ENCODE measurements at places on chromosomes 13 and 19.

- DNase-seq = no peak
Observed at GRCh38 chr13:36124236-36124822, 6.9 kb downstream of the DCLK1 start.

DNA sequence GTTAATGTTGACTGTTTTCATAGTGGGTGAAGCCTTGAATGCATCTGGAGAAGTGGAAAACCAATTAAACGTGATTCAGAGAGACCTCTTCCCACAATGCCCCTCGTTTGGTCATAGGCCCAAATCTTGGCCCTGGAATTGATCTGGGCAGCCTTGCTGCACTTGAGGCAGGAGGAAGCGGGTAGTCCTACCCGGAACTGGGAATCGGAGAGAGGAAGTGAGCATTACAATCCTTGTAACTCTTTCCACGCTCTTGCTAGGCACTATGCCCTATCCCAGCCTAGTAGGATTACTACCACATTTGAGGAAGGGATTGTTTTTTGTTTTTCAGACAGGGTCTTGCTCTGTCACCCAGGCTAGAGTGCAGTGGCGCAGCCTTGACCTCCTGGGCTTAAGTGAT, 3.6 kb downstream of the KCNK6 start:
- no peak for DNase-seq

DNA sequence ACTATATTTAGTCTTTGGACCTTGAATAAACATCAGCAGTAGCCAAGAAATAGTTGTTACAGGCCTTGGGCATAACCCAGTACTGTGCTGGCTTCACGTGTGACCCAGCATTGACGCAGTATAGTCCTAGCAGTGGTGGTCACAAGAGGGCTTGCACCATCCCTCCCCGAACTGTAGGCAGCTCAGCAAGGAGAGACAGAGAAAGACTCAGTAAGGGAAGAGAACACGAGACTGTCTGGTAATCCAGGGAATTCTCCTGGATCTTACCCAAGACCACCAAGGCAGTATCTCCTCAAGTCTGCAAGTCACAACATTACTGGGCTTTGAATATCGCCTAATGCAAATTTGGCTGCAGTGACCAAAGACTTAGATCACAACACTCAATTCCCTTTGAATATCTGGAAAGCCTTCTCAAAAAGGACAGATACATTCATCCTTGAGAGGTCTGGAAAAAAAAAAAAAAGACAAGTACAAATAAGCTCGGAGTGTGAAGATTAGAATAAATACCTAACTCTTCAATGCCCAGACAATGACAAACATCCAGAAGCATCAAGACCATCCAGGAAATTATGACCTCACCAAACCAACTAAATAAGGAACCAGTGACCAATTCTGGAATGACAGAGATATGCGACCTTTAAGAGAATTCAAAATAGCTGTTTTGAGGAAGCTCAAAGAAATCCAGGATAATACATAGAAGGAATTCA, 39.7 kb downstream of the CAB39L start:
- DNase-seq = no peak

GRCh38 chr19:35126624-35126959, 8.3 kb downstream of the LGI4 start:
- DNase-seq = no peak

GRCh38 chr19:8899356-8899755, 67.2 kb downstream of the MBD3L1 start:
- no peak for DNase-seq

DNA sequence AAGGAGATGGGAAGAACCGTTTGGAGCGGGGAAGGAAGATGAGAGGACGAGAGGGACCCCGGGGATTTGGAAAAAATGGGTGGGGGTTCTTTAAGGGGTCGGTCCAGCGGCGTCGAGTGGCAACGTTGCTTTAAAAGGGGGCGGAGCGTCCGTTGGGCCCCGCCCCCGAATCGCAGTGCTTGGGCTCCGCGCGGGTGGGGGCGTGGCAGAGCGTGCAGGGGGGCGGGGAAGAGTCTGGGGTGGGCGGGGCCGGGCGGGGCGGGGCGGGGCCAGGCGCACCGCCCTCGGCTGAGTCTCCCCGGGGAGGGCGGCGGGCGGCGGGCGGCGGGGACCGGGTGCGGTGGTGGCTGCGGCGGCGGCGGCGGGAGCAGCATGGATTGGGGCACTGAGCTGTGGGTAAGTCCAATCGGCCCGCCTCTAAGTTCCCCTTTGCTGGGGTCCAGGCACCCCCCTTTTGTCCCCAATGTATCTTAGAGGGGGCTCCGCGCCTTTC, at the start of gene TRIP10:
Gene TRIP10 (plus strand): TSS at position 291 of the 493 bp plus-strand sequence. CDS start 82 bp downstream, at position 373.
- DNase-seq = no peak

- DNase-seq = no peak
Observed at GRCh38 chr19:16328824-16329482, 4.3 kb downstream of the KLF2 start.

DNA sequence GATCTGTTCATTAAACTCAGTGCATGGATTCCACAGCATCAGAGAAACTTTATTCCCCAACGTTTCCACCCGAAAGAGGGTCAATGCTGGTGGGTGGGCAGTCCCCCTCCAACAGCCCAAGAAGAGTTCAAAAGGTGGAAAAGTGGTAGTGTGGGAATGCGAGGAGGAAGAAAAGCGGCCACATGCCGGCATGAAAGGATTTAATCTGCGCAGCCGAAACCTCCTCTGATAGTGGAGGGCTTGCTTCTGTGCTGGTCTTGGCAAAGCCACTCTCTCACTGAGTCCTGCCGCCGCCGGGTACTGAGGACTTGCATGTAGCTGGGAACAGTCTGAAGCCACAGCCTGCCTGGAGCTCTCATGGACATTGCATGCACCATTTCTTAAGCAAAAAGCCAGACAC, 136.2 kb upstream of the ZNF536 start:
- DNase-seq = no peak

DNA sequence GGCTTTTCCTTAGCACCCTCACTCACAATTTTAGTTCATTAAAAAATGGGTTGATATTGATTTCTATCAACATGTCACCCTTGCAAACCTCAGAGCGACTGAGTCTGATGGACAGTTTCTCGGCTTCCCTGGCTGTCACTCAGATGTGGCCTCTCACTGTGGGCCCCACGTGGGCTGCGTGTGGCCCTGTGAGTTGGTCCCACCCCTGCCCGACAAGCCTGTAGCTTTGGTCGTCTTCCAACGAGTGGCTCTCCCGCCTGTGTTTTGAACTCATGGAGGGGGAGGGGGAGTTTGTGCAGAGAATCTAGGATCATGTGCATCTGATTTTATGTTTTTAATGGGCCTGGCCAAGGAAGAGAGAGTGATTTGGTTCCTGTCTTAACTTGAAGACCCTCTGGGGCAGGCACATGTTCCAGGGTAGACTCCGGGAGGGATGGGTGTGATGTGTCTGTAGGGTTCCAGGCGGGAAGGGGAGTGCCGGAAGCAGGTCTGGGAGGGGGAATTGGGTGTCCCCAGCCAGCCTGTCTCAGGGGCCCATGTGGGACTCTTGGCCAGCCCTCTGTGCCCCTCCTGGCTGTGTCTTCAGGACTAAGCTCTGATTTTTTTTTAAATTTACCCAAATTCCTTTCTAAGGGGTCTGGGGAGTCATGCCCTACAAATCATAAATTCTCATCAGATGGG, 18.9 kb downstream of the ATP11A start:
- DNase-seq = no peak

- DNase-seq = no peak
Observed at GRCh38 chr13:106755542-106755941, 187.6 kb upstream of the ARGLU1 start.

GRCh38 chr13:91017031-91017668, 330.3 kb upstream of the MIR17HG start:
- DNase-seq = peak; percentile 10

- DNase-seq = no peak
Observed at GRCh38 chr13:26568132-26568815, 10.8 kb downstream of the WASF3 start.

DNA sequence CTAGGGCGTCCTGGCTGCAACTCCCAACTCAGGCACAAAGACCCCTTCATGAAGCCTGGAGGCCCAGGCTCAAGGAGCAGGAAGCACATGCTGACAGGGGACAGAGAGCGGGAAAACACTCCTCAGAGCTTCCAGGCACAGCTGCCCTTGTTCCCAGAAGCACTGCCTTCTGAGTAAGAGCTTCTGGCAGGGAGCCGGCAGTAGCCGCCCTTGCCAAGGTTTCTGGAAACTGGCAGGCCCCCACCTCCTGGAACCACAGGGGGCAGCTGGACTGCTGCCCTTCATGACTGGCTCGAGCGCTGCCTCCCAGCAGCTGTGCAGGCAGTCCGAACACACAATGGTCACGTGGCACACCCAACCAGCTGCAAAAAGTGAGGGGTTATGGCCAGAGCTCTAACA, 33.6 kb upstream of the EPHX3 start:
- DNase-seq = peak; percentile 93

DNA sequence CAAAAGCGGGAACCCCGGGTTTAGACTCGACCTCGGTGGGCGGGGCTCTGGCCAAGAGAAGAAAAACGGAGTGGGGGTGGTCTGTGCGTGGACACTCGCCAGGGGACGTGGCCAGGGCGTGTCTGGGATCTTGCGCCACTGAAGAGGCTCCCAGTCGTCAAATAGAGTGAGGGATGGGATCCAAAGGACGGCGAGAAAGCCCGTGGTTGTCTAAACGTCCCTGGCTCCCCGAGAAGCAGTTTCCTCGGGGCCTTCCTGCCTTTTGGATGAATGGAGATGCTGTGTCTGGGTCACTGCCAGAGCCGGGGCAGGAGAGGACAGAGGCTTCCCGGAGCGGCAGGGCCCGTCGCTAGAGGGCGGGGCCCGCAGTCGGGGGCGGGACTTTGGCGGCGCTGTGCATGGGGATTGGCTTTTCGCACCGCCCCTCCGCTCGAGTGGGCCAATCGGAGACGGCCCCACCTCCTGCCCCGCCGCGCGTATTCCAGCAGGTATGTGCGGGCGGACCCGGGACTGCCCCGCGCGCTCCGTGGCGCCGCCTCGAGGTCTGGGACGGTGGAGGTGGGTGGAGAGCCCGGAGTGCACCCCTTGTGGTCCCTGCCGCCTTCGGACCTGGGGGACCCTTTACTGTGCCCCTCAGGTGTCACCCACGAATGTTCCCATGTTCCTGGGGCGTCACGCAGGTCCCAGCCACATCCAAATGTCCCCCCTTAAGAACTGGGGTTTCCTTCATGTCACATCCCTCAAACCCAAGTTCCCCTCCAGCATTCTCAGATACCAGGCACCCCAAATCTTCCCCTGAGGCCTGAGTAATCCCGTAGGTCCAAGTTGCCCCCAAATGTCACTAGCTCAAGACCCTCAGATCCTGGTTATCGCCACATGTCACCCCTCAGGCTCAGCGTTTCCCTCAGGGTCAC, 38.3 kb downstream of the ZSWIM4 start:
- no peak for DNase-seq

GRCh38 chr13:102675115-102675514, 19.7 kb downstream of the METTL21C start:
- DNase-seq = no peak

DNA sequence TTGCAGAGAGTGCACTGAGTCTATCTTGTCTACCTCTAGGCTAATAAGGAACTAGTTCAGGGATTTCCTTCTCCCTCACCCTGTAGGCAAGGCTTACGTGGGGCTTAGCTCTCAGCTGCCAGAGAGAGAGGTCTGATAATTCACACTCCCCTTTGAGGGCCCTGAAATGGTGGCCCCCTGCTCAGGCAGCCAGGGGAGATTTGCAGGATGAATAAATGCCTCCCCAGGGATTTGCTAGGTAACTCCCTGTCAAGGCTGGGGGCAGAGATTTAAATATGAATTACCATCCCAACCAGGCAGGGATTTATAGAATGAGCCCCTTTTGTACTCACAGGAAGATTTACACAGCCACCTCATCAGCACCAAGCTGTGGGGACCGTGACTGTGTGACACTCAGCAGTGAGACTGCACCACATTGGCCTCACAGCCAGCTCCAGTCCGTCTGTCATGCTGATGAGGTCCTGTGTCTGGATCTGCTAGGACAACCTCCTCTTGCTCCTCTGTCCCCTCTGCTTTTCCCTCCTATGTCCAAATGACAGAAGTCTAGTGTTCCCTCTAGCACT, 73.4 kb downstream of the CBY2 start:
- DNase-seq = no peak

DNA sequence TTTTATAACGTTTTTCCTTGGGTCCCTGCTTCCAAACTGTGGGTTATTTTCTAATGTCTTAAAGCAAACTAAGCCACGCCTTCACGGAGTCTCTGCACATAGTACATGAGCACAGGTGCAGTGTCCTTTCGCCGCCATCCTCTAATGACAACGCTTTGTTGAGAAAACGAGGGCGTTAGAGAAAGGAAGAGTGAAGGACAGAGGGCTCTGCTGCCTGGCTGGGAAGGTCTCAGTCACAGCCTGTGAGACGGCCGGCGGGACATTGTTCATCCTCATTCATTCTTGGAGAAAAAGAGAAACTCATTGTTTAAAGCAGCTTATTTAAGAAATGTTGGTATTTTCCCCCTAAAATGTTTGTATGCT, 9.5 kb downstream of the IL17D start:
- no peak for DNase-seq

DNA sequence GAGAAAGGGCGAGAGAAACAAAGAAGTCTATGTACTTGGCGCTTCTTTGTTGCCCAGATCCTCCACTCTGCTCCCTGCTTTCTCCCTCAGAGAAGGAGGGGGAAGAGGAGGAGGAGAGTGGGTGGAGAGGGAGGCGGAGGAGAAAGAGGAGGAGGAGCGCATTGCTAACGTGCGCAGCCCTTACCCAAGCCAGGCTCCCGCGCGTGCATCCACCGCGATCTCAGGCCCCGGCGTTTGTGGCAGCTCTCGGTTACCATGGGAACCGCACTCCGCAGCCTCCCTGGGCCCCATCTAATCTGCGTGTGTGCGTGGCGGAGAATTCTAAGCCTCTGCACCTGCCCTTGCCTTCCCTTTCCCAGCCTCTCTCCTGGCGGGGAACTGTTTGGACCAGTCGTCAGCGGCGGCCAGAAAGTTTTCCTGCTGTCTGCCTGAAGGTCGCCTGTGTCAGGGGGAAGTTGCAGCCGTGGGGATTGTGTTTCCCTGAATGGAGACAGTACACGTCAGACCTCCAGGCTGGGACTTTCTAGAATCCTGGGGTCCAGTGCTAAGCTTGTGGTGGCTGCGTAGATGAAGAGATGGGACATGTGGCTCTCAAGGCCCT, at the start of gene ERICH6B:
Gene ERICH6B (minus strand): TSS at position 239 of the 601 bp plus-strand sequence. CDS start 18,734 bp downstream, outside the sequence.
- no peak for DNase-seq

DNA sequence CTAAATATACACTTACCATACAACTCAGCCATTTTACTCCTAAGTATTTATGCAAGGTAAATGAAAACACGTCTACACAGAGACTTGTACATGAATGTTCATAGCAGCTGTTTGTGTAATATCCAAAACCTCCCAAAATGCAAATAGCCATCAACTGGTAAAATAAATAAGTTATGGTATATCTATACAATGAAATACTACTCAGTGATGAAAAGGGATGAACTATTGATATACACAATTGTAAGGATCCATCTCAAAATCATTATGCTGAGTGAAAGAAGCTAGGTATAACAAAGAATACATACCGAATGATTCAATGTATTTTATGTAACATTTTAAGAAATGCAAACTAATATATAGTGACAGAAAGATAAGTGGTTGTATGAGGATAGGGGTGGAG, 149.8 kb upstream of the TNFSF11 start:
- no peak for DNase-seq

GRCh38 chr19:4714016-4714415, 9.6 kb downstream of the DPP9 start:
- no peak for DNase-seq
